ENCODE measurements at places on chromosomes 16 and 17.

GRCh38 chr17:51888816-51889215, 269.7 kb downstream of the CA10 start:
- no peak for DNase-seq

DNA sequence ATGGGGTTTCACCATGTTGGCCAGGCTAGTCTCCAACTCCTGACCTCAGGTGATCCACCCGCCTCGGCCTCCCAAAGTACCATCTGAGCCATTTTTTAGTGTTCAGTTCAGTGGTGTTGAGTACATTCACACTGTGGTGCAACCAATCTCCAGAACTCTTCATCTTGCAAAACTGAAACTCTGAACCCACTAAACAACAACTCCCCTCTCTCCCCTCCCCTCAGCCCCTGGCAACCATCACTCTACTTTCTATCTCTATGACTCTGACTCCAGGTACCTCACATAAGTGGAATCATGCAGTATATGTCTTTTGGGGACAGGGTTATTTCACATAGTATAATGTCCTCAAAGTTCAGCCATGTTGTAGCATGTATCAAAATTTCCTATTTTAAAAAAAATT, 18.7 kb upstream of the MAPK3 start:
- no peak for DNase-seq

- no peak for DNase-seq
Observed at GRCh38 chr17:45307290-45308015, 9.4 kb downstream of the MAP3K14 start.

- DNase-seq = no peak
Observed at GRCh38 chr17:59751955-59752413, 44.5 kb downstream of the VMP1 start.

- no peak for DNase-seq
Observed at GRCh38 chr16:57747091-57747490, 11.5 kb downstream of the KATNB1 start.

GRCh38 chr17:59332749-59333377, 1.4 kb downstream of the YPEL2 start:
- no peak for DNase-seq

DNA sequence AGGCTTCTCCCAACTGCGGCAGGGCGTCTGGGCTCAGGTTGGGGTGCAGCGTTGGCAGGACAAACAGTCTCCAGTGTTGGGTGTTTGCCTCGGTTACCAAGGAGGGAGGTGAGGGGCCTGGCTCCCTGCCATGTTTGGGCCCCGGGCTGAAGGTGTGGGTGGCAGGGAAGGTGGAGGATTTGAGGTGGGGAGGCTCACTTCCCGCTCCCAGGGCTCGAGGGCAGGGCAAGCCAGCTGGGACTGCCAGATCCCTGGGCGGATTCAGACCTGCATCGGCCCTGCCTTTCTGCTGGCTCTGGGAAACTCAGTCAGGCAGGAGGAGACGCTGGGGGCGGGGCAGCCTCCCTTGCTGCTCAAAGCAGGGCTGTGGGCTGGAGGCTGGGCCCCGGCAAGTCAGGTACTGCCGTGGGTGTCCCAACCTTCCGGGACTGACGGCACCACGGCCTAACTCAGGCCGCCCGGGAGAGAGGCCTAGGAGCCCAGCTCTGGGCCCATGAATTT, 31.3 kb upstream of the KRT17 start:
- no peak for DNase-seq

GRCh38 chr17:63480192-63480784, 3.4 kb downstream of the ACE start:
- DNase-seq = no peak

- DNase-seq = no peak
Observed at GRCh38 chr17:62627904-62628633, 599 bp downstream of the MRC2 start.

GRCh38 chr17:49823614-49824013, 24.3 kb downstream of the TAC4 start:
- DNase-seq = no peak

- DNase-seq = no peak
Observed at GRCh38 chr16:85750146-85750826, 610 bp downstream of the C16orf74 start.

DNA sequence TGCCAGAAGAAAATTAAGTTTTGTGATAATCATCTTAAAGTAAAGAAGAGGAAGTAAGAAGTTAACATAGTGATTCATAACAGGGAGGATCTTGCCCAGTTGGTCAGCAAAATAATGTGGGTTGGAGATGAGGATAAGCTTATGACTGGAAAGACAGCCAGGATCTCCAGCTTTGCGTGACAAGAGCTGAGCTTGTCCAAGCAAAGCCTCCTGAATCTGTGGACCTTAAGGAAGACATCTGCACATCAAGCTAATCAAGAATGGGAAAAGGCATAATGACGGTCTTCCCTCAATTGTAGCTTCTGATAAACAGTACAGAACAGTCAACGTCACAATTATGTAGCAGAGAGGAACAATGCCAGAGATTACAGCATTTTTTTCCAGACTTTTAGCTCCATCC, 744.7 kb upstream of the GOT2 start:
- DNase-seq = no peak

DNA sequence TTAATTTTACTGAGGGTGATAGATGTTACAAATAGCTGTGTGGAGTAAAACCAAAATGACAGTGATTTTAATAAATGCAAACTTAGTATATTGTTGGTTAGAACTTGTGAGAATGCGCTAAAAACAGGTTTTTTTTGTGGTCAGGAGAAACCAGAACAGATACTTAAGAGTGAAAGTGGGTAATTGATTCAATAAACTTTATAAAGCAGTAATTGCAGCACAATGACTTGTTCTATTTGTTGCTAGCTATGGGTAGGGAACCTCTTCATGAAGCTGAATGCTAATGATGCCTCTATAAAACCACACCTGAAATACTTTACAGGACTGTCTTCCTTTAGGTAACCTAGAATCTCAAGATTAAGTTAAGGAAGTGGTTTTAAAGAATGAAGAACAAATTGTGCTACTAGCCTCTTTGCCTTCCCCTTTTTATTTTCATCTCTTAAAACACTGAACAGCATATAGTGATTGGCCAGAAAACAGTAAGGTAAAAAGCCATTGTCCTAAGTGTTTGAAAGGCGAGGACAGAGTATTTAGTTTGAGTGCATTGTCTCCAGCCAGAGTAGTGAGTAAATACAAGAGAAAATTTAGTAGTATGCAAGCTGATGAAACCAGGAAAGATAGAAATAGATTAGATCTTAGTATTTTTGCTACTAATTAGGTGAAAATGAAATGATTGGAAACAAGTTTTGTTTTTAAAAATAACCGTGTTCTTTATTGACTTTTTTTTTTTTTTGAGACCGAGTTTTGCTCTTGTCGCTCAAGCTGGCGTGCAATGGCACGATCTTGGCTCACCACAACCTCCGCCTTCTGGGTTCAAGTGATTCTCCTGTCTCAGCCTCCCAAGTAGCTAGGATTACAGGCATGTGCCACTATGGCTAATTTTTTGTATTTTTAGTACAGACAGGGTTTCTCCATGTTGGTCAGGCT, 6.0 kb downstream of the GGNBP2 start:
- DNase-seq = no peak
